ENCODE measurements at places on chromosomes 1 and 21.
A peak's percentile ranks its signal among the peaks of the same experiment; 100 is the strongest.

- DNase-seq: no peak
These were observed 101.1 kb upstream of the JUN start for GRCh38 chr1:58884706-58885661.

DNA sequence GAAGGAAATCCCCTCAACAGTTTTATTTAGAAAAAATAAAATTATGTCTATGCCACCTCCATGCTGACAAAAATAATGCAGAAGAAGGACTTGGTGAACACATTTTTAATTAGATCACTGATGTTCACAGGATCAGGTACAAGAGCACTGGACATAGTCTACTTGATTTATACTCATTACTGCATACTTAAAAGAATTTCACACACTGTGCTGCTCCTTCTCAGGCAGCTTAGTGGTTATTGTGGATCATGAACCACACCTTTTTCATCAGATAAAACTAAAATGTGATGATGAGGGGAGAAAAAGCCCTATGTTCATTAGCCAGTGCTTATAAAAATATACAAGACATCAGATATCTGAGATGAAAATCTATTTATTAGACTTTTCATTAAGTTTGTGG lies 103.3 kb upstream of the DPH5 start:
- DNase-seq: peak; percentile 15

GRCh38 chr21:7957713-7958064 lies 2563.7 kb upstream of the TPTE start:
- no peak for DNase-seq

DNA sequence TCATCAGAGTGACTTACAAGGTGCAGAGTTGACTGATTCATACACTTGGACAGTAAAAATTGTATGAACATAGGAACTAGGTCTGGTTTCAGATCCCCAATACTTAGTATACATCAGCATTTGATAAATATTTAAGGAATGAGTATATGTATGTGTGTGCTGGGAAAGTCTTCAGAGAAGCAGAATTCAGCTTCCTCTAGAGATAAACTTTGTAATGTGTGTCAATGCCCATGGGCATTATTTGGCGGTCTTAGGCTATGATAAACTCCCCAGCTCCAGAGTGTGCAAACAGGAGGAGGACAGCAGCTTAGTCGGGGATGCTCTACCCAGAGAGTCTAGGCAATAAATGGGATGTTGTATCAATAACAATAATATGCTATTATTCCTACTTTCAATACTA lies 2.9 kb upstream of the CAMK1G start:
- no peak for DNase-seq

DNA sequence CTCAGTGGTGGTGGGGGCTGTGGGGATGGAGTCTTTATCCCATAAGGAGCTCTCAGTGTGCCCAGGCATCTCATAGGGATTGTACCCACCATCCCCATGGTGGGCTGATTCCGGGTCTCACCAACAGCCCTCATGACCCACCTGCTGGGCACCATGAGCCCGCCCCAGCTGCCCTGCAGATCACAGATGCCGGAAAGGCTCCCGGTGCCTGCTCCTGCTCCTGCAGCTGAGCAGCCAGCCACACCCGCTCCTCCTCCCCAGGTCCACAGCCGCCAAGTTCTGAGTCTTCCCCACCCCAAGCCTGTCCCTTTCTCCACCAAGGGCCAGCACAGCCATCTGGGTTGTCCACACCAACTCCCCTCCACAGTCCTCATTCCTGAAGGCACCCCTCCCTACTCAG lies 15.5 kb upstream of the TSPEAR start:
- no peak for DNase-seq

- DNase-seq: no peak
These were observed 79.3 kb upstream of the B3GALT2 start for GRCh38 chr1:193265716-193266115.

GRCh38 chr21:37562920-37563640 lies 196.5 kb downstream of the DYRK1A start:
- DNase-seq: no peak

- DNase-seq: no peak
These were observed 24.4 kb downstream of the PLXNA2 start for GRCh38 chr1:208219659-208220282.

Measured in CD4-positive, alpha-beta T cell treated with Interleukin-6 at 100 ng/mL for 8 hours (primary cell).